Activated T-cell treated with anti-CD3 and anti-CD28 coated beads, Interleukin-2, amount 50 U/mL, for 72 hours (primary cell): ENCODE measurements at places on chromosomes 4 and X. TPM values are rescaled to one million over a fixed set of nuclear protein-coding genes. Genes with fewer than 3 reads are reported as not detected.

PDZD4 gene
- total RNA-seq, result 5.0 TPM

ZMAT1 gene
- total RNA-seq, result 7.8 TPM

SOX3 gene
- total RNA-seq, result not detected

PGAM4 gene
- total RNA-seq, result not detected

CXCR3 gene
- total RNA-seq, result 14.6 TPM

P2RY10 gene
- 81.3 TPM for total RNA-seq

DSPP gene
- total RNA-seq, result not detected

HOPX gene
- 93.2 TPM for total RNA-seq

ABCB7 gene
- total RNA-seq, result 53.2 TPM

SH3RF1 gene
- total RNA-seq, result 0.63 TPM

TMEM47 gene
- not detected for total RNA-seq

SCML2 gene
- total RNA-seq, result 3.0 TPM
